DMS79 (cell line): ENCODE measurements at places on chromosomes 2 and 18.

DNA sequence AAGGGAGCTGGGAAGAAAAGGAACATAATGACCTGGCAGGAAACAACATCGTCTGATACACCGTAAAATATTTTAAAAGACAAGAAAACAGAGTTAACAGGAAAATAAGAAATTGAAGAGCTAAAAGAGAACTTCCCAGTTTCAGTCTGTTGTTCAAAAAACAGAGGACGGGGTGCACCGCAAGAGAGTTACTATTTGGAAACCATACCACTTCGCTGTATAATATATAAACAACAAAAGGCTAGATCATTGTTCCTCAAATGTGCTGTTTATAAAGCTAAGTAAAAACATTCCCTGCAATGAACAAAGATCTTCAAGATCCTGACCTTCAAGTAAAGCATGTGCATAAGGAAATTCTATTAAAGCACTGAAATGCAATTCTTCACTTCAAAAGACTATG is 2.1 kb downstream of the PPP3R1 start:
- DNase-seq, result no peak

- no peak for DNase-seq
Measured at GRCh38 chr2:197708331-197708730, 3.2 kb downstream of the MARS2 start.

- no peak for DNase-seq
Measured at GRCh38 chr18:70288171-70288850, 534 bp upstream of the SOCS6 start.

GRCh38 chr2:58606799-58607198 is 365.7 kb upstream of the FANCL start:
- DNase-seq, result no peak

DNA sequence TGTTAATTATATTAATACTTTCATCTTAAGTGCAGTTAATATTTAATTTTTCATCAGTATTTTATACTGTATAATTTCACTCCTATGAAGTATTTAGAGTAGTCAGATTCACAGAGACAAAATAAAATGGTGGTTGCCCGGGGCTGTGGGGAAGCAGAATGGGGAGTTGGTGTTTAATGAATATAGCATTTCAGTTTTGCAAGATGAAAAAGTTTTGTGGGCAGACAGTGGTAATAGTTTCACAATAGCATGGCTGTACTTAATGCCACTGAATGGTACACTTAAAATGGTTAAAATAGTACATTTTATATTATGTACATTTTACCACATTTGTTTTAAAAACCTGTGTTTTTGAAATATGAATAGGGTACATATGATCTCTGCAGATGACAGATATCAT is 31.2 kb downstream of the CFAP221 start:
- DNase-seq, result no peak

DNA sequence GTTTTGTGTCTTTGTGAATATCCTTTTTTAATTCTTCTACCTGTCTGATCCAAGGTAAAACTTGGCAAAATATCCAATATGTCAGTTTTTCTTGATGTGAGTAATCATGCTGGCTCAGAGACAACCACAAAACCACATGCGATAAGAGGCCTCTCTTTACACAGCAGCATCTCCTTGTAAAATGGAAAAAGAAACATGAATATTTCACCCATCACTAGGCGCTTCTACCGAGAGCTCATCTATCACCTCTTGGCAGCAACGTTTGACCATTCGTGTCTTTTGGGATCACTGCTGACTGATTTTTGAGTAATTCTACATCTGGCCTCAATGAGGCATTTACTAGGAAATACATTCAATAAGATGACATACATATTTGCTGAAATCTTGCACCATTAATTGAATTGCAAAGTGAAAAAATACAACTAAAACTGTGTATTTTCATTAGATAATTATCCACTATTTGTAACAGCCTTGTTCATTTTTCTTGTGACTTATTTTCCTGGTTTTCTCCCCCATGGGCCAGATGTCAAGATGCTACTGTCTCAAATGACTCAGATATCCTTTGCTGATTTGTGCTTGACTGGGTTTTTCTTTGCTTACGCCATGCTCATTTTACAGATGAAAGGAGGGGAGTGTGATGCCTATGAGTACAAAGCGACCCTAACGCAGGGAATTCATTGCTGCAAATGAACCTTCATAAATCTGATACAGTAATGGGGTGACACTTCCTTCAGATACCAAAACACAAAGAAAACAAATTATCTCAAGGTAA is 467.5 kb downstream of the FBXO15 start:
- DNase-seq, result no peak

GRCh38 chr2:166609183-166609959 is 115.3 kb upstream of the SCN7A start:
- no peak for DNase-seq

- DNase-seq, result no peak
Measured at GRCh38 chr18:8163286-8163959, 445.8 kb upstream of the RAB12 start.

DNA sequence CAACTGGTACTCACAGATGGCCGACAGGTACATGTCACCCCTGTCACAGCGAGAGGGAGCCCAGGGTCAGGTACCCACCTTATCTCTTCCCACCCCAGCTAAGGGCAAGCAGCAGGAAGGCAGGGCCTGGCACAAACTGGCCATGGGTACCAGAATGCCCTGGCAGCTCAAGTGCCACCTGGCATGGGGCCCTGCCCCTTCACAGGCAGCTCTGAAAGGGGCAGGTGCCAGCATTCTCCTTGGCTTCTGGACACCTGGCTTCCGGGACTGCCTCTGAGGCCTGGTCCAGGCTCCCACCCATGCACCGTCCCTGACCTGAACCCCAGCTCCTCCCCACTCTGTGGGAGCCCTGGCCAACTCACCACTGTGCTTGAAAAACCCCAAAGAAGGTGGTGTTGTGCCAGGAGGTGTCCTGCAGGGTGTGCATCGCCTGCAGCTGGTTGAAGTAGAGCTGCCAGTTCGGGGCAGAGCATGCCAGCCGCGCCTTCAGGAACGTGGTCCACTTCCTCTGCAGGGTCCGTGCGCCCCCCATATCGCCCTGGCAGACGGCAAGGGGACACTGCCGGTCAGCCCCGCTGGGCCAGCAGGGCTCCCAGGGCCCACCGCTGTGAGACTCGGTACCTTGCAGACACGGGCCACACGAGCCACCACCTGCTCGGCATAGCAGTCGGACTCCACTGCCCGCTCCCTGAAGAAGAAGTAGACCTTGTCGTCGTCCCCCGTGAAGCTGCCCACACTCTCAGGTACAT is 5.4 kb downstream of the SEMA4C start:
- no peak for DNase-seq

- DNase-seq, result no peak
Measured at GRCh38 chr2:120596191-120596811, 139.4 kb upstream of the GLI2 start.

DNA sequence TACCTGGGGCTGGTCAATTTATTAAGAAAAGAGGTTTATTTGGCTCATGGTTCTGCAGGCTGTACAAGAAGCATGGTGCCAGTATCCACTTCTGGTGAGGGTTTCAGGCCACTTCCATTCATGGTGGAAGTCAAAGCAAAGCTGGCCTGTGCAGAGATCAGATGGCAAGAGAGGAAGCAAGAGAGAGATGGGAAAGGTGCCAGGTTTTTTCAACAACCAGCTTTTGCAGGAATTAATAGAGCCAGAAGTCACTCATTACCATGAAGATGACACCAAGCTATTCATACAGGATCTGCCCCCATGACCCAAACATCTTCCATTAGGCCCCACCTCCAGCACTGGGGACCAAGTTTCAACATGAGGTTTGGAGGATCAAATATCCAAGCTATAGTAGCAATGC is 56.8 kb upstream of the ST3GAL5 start:
- DNase-seq, result no peak

GRCh38 chr2:197055045-197055444 is 128.5 kb upstream of the PGAP1 start:
- DNase-seq, result no peak

GRCh38 chr2:205904873-205905272 is 181.1 kb downstream of the INO80D start:
- no peak for DNase-seq

- no peak for DNase-seq
Measured at GRCh38 chr2:197677056-197677455, 1.7 kb upstream of the RFTN2 start.

GRCh38 chr2:134306521-134306920 is 52.6 kb downstream of the MGAT5 start:
- no peak for DNase-seq

DNA sequence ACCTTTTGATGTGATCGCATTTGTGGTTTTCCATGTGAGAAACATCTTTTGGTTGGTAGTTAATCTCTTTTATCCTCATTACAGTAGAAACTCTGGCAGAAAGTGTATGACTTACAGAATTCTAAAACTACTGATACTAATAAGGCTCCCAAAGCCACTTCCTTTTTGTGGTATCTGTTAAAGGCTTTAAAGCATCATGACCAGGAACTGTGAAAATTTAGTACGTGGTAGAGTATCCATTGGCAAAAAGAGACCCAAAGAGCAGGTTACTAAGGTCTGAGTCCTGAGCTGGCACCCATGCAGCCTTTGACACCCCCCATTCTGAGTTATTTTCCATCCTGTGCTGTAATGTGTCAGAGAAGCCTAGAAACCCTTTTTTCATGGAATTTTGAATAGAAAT is 94.5 kb downstream of the DPP4 start:
- no peak for DNase-seq

DNA sequence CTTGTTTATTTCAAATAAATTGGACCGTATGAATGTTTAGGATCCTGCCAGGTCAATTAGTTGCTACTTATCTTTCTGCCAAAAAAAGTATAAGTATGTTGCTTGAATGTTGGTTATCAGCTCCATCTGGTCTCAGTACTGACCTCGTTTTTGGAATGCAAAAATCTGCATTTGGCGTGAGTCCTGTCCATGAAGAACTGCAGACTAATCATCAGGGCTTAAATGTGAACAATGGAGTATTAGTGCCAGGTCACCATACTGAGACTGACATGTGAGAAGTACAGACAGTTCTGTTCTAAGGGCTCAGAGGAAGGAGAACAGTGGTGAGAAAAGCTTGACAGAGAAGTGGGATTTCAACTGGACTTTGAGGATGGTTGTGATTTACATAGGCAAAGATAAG is 393.1 kb upstream of the SLC14A2 start:
- no peak for DNase-seq

DNA sequence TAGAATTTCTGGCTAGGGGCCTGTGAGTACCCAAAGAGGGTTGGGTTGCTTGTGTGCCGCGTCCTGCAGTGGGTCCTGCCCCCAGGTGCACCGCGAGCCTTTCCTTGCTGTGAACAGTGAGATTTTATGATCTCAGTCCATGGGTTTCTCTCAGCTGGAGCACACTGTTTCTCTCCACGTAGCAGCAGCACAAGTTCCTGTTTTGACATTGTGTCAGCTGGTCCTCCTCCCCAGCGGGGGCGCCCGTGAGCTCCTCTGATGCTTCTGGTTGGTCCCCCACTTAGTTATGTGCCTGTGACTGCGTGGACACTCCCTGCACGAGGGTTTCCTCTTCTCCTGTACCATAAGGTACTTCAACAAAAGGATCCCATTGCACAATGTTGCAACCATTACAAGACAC is 29.8 kb downstream of the TSHZ1 start:
- DNase-seq, result no peak

DNA sequence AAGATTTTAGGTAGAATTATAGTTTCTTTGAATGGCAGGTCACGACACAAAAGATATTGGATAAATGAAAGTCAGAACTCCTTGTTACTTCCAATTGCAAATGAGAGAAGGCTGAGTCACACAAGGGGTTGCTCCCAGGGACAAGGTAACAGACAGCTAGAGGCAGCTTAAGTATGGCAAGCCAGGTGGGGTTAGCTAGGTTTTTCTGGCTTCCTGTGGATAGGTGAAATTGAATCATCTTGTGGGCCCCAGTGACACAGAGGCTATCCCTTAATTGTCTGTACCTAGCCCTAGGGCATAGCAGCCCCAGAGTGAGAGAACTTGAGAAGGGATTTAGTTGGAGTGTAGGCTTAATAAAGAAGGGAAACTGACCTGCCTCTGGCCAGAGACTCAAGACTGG is 407.7 kb upstream of the SLC8A1 start:
- no peak for DNase-seq

GRCh38 chr2:148124271-148124670 is 103.4 kb downstream of the MBD5 start:
- no peak for DNase-seq

DNA sequence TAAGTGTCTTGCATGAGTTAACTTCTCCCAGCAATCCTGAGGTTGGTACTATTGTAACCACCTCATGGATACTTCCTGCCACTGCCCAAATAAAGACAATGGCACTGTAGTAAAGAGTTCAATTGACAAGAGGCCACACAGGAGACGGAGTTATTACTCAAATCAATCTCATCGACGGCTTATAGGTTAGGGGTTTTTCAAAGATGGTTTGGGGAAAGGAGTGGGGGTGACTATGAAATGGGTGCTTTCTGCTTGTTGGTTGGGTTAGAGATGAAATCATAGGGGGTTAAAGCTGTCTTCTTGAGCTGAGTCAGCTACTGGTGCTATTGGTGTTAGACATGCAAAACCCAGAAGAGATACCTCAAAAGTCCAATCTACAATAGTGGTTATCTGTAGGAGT is 1258.0 kb upstream of the ZEB2 start:
- DNase-seq, result no peak

DNA sequence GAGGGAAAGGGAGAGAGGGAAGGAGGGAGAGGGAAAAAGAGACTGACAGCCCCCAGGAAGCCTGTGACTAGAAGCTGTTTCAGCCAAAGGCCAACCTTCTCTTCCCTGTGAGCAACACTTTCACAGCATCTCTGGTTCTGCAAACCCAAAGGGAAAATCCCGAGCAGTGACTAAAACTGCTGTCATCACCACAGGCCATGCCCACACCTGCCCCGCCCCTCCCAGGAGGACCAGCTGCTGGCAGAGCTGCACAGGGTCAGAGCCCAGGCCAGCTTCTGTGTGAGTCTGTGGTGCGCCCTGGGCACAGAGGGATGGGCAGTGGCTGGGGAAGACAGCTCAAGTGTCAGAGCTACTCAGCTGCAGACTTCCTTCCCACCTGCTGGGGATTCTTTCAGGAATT is 64.9 kb upstream of the OTOS start:
- DNase-seq, result no peak

DNA sequence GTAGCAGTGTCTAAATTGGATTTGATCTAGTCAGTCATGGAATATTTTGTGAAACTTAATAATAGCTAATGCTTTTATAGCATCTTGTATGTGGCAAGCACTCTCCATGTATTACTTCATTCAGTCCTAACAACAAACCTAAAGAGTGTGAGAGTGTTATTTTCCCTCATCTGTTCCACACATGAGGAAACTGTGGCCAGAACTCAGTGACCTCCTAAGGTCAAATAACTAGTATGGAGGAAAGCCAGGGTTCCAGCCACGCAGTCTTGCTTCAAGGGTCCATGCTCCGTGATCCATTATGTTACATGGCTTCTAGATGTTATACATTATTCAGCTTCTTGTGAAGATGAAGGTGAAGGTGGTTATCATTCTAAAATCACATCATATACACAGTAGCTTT is 45.5 kb downstream of the TWSG1 start:
- DNase-seq, result no peak

DNA sequence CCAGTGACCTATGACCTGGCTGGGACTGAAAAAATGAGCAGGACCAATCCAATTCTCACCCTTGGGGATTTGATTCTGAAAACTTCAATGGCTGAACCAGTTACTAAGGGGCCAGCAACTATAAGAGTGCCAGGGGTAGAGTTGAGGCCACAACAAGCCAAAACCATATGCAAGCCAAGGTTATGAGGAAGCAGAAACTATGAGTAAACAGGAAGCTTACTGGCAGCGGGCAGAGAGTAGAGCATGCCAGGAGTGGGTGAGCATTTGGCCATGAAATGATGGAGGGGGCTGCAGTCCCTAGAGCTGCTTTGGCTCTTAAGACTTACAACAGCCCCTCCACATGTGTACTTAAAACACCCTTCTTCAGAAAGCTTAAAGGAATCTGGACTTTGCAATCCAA is 82.4 kb downstream of the RBMS1 start:
- no peak for DNase-seq

GRCh38 chr2:117940436-117940835 is 73.4 kb downstream of the CCDC93 start:
- no peak for DNase-seq
